Activated CD4-positive, alpha-beta T cell treated with anti-CD3 and anti-CD28 coated beads, Interleukin-2, amount 10 ng/mL, durations not matched to agents 24 days and 14 days (primary cell): ENCODE measurements at places on chromosomes 13 and 19. TPM values are rescaled to one million over a fixed set of nuclear protein-coding genes. Genes with fewer than 3 reads are reported as not detected.
A peak's percentile ranks its signal among the peaks of the same experiment; 100 is the strongest.

The PLIN4 gene
- not detected in 2 replicates for total RNA-seq

GRCh38 chr19:39297931-39298634 lies 1.9 kb downstream of the IFNL1 start:
- peak overlapping the region; percentile 53 for H3K4me3 ChIP-seq
- H3K27me3 ChIP-seq: peaks cover 8% of the 10 kb centered on the region
- peak; percentile 89 for DNase-seq
- peaks cover 22% of the 10 kb centered on the region for H3K4me1 ChIP-seq
- H3K27ac ChIP-seq: peak overlapping the region; percentile 74

The CAMSAP3 gene
- total RNA-seq: 0.09 and 0.69 TPM in 2 replicates

DNA sequence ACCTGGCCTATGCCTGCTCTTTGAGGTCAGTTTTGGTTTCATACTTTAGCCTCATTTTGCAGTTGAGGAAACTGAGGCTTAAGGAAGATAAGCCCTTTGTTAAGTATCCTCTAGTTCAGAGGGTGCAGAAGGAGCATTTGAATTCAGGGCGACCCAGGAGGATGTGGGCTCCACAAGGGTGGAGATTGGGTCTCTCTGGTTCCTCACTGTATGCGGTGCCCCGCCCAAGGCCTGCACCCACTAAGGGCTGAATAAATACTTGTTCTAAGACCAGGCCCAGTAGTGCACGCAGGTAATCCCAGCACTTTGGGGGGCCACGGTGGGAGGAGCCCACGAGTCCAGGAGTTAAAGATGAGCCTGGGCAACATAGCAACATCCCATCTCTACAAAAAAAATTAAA lies 768 bp upstream of the SLC44A2 start:
- peaks cover 19% of the 10 kb centered on the region for H3K36me3 ChIP-seq
- no peaks in the 10 kb centered on the region for H3K27me3 ChIP-seq
- peak; percentile 78 for DNase-seq
- peak overlapping the region; percentile 72 for H3K27ac ChIP-seq
- peak overlapping the region; percentile 39 for H3K4me3 ChIP-seq

- H3K36me3 ChIP-seq: peaks cover 9% of the 10 kb centered on the region
- peak; percentile 47 for DNase-seq
- H3K27me3 ChIP-seq: no peaks in the 10 kb centered on the region
- no peak overlapping the region for H3K4me3 ChIP-seq
- peaks cover 7% of the 10 kb centered on the region for H3K4me1 ChIP-seq
Measured at GRCh38 chr13:32384702-32385101, 43.2 kb downstream of the N4BP2L1 start.

DNA sequence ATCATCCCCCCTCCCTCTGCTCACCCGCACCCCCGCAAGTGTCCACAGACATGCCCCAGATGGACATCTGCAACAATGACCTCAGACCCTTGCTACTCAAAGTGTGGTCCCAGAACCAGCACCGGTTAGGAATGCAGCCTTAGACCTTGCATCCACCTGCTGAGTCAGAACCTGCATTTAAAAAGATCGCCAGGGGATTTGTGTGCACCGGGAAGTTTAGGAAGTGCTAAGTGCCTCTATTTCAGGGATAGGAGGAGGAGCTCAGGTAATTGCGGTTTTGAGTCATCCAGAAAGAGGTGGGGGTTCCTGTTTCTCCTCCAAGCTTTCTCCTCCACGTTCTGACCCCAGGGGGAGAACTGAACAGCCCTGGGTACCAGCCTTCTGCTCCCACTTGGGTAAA lies 46.2 kb downstream of the CACNA1A start:
- H3K27ac ChIP-seq: no peak overlapping the region
- no peaks in the 10 kb centered on the region for H3K4me1 ChIP-seq
- no peaks in the 10 kb centered on the region for H3K27me3 ChIP-seq
- no peak for DNase-seq
- H3K36me3 ChIP-seq: no peaks in the 10 kb centered on the region
